ENCODE measurements at places on chromosomes 16 and 17. TPM values are rescaled to one million over a fixed set of nuclear protein-coding genes. Genes with fewer than 3 reads are reported as not detected.
A peak's percentile ranks its signal among the peaks of the same experiment; 100 is the strongest.

DNA sequence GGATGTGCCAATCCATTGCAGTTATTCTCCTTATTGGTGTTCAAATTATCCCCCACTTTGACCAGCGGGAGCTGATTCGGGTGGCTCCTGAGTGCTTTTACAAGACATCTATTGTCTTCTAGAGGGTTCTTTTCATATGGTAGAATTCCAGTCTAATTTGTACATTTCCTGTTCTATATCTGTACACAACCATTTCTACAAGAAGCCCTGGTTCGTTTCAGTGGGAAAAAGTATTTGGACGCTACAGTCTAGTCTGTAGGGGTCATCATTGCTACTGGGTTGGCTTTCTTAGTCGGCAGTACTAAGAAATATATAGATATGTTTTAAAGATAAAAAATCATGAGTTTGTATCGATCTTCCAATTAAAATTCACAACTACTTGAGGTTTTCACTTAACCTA, 262.6 kb downstream of the MAP2K6 start:
- no peak for DNase-seq
- H3K27ac ChIP-seq, result no peak overlapping the region
- H3K4me3 ChIP-seq, result no peak overlapping the region
- H3K36me3 ChIP-seq, result no peaks in the 10 kb centered on the region
- H3K4me1 ChIP-seq, result no peaks in the 10 kb centered on the region

DNA sequence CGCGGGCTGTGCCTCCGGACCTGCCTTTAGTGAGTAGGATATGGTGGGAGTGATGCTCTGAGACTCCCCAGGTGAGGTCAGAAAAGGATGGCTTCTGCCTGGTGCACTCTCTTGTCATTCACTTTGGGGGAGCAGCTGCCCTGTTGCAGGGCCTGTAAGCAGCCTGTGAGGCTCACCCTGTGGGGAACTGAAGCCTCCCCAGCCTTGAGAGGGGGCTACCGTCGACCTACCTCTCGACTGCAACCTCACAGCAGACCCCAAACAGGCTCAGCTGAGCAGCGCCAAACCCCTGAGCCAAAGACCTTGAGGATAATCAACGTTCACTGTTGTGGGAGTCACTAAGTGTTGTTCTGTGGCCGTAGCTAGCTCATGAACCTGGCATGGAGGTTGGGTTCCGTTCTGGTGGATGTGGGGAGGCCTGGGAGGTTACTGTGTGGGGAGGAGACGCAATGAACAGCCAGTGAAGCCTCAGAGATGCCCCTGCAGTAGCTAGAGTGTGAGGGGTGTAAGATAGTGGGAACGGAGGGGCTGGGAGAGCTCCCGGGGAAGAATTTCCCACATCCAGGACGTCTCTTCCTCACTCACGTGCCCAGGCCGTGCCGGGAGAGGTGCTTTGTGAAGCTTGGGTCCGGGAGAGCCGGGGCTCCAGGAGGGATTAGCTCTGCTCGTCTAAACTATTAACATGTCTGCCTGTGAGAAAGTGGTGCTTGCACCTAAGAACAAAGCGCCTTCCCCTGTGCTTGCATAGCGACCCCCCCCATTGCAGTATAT, 38.8 kb downstream of the METRNL start:
- H3K27ac ChIP-seq, result no peak overlapping the region
- peaks cover 9% of the 10 kb centered on the region for H3K4me1 ChIP-seq
- H3K4me3 ChIP-seq, result no peak overlapping the region
- H3K27me3 ChIP-seq, result peaks cover 8% of the 10 kb centered on the region
- no peak for DNase-seq

GRCh38 chr17:49687878-49688491, 10.1 kb upstream of the SPOP start:
- peak overlapping the region; percentile 90 for H3K27ac ChIP-seq
- no peaks in the 10 kb centered on the region for H3K27me3 ChIP-seq
- peaks cover 3% of the 10 kb centered on the region for H3K36me3 ChIP-seq

DNA sequence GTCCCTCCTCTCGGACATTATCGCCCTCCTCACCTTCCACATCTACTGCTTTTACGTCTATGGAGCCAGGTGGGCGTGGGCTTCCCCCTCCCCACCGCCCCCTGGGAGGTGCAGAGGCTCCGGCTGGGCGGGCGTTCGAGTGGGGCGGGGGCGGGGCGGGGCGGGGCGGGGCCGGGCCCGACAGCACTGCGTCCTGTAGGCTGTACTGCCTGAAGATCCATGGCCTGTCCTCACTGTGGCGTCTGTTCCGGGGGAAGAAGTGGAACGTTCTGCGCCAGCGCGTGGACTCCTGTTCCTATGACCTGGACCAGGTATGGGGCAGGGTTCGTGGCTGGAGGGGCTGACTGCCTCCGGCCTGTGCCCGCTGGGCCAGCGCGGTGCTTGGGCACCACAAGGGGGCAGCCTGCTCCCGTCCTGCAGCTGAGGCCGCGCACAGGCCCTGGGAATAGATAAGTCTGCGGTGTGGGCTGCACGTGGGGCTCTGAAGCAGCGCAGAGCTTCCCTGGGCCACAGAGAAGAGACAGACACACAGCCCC, 9.2 kb downstream of the PIGQ start:
- DNase-seq, result peak; percentile 74
- no peak overlapping the region for H3K27ac ChIP-seq
- no peaks in the 10 kb centered on the region for H3K36me3 ChIP-seq
- no peaks in the 10 kb centered on the region for H3K27me3 ChIP-seq

DNA sequence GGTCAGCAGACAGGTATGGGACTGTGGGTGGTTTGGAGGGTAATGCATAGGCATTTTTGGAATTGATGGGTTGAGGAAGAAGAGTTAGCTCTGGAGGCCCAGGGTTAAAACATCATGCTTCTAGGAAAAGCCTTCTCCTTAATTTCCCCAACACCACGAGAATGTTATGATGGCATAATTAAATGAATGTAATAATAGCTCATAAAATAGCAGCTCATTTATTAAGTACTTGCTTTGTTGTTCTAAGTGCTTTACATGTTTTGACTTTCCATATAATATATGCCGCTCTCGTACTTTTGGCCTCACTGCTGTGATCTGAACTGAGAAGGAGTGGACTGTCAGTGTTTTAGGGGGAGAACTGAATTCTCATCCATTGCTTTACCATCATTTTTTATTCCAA, 14.3 kb downstream of the LIMD2 start:
- H3K4me3 ChIP-seq, result no peak overlapping the region
- H3K36me3 ChIP-seq, result peaks cover 3% of the 10 kb centered on the region
- no peaks in the 10 kb centered on the region for H3K27me3 ChIP-seq
- peaks cover 16% of the 10 kb centered on the region for H3K4me1 ChIP-seq

- H3K4me3 ChIP-seq, result no peak overlapping the region
- DNase-seq, result no peak
- no peak overlapping the region for H3K27ac ChIP-seq
- no peaks in the 10 kb centered on the region for H3K36me3 ChIP-seq
- peaks cover 4% of the 10 kb centered on the region for H3K27me3 ChIP-seq
These were observed 110.1 kb downstream of the NTN1 start for GRCh38 chr17:9131371-9131770.

Gene SLC47A2
- not detected for total RNA-seq

DNA sequence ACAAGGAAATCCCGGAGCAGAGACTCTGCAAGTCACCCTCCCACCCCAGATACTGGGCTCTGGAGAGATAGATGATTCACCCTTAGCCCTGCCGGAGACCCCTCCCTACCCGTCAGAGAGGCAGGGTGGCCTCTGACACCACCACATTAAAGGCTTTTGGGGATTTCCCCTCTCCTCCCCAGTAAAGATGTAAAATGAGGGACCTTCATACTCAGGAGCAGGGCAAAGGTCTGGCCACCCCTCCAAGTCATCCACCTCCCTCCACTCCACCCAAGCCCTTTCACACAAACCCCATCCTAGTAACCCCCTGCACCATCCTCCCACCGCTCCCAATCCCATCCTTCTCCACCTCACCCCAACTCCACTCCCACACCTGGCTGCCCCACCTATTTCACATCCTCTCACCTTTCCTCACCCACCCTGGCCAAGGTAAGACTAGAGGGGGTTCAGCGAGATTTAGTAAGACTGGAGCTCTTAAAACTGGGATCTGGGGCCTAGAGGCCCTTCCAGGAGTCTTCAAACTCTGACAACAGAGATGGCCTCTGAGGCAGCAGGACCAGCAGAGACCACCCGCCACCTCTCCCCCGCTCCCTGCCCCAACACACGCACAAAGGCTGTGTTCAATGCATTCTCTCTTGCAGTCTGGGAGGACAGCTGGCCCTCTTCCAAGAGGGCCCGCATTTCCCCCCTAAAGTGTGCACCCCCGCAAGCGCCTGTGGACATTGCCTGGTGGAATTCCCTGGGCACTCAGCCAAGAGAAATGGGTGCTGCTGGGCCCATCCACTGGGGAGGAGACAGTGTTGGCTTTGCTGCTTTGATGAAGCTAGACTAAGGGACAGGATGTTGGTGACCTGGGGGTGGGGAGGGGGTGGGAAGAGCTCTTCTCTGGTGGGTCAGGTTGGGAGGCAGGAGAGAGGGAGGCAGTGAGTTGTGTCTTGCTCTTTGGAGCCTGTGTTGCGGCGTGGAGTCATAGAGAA, 1.1 kb downstream of the ABAT start:
- peak overlapping the region; percentile 57 for H3K27ac ChIP-seq
- H3K27me3 ChIP-seq, result no peaks in the 10 kb centered on the region
- peaks cover 17% of the 10 kb centered on the region for H3K4me1 ChIP-seq
- peak; percentile 76 for DNase-seq
- H3K36me3 ChIP-seq, result peaks cover 1% of the 10 kb centered on the region
- H3K4me3 ChIP-seq, result peak overlapping the region; percentile 79

Gene NRN1L
- total RNA-seq, result not detected

DNA sequence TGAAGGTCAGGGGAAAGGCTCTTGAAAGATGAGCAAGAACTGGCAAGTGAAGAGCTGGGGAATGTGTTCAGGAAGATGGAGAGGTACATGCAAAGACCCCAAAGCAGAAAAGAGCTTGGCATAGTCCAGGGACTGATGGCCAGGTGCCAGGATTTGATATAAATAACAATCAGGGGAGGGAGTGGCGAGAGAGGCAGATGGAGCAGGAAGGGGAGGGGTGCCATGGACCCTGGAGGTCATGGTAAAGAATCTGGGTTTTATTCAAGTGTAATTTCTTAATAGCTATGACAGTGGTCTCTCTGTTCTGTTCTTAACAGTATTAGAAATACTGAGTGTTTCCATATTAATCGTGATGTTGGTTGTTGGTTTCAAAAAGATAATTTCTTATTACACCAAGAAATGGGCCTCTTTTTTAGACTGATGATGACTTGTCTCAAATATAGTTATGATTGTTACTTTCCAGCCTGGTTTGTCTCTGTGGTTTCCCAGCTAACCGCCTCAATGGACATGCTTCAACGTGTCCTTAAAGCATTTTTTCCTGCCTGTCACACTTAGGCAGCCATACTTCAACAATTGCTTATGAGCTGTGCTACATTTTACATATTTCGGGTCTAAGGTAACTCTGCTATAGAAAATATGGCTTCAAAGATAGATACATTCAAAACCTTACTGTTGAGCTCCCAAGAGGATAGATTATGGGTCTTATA, 49.4 kb downstream of the MYH10 start:
- no peak overlapping the region for H3K27ac ChIP-seq
- no peaks in the 10 kb centered on the region for H3K36me3 ChIP-seq
- no peak overlapping the region for H3K4me3 ChIP-seq

DNA sequence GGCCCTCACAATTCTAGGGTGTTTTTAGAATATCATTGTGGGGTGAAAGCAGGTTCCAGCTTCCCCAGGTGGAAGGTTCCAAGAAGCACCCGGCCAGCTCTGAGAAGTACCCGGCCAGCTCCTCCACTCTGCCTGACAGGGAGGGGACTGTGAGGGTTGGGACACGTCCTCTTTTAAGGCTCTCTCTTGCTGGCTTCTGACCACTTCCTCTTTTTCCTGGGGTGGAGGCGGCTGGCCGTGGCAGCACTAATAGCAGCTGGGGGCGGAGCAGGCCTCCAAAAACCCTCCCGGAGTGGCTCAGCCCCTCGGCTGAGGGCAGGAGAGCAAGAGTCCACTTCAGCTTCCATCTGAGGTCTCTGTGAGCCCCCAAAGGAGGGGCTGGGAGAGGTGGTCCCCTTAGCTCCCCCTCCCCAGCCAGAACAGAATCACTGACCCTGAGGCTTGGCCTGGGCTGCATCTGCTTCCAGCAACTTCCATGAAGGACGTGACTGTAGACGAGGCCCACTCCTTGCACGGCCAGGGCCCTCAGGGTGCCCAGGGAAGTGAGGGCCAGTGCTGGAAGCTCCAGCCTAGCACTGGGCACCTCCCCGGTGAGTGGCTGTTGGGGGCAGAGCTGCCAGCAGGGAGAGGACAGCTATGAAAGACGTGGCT, 26.7 kb upstream of the PLCG2 start:
- no peak overlapping the region for H3K4me3 ChIP-seq
- H3K27ac ChIP-seq, result no peak overlapping the region
- no peaks in the 10 kb centered on the region for H3K36me3 ChIP-seq
- peaks cover 5% of the 10 kb centered on the region for H3K4me1 ChIP-seq
